8988T (cell line): ENCODE measurements at places on chromosomes 16 and 17.
A peak's percentile ranks its signal among the peaks of the same experiment; 100 is the strongest.

DNA sequence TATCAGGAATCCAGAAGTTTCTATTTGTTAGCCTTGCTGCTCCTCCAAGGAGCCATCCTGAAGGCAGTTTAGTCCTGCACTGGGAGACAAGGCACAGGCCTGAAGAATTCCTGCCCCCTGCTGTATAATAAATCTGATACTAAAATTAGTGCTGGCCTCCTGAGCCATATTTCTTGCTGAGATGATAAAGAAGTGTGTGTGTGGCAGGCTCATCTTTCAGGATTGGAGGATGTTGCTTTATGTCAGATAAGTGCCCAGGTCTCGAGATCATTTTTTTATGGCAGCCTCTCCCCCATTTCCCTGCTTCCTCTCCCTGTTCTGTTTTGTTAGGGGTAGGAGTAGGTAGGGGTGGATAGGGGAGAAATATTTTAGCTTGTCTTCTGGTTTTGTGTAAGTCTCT, 26.0 kb downstream of the MSI2 start:
- no peak for DNase-seq

DNA sequence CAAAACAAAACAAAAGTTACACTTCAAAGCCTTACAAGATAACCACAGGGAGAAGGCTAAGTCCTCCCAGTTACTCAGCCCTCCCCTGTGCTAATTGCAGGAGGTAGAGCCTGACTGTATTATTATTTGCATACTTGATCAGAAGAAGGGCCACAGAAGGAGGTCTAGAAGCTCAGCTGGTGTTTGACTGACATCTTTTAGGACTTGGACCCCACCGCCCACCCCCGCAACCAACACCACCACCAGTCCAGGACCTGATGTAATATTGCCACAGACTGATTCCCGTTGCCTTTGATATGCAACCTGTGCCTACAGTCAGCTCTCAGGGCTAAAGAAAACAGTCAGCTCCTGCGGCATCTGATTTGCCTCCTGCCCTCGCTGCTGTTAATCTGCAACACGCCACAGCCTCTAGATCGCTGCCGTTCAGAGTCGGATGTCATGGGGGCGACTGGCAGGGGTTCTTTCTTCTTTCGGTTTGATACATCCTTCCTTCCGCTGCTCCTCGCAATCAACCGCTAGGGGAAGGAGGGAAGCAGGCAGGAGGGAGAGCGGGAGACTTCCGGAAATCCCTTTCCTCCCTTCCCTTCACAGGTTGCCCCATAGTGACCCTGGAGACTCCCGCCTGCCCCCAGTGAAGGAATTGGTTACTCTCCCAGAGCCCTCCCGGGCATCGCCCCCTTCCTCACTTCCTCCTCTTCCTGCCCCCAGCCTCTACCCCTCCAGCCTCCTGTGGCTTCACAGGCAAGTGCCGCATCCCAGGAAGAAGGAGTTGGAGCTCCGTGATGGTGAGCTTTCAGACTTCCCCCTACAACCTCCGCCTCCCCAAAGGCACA, 90.5 kb upstream of the SOX9 start:
- peak; percentile 33 for DNase-seq

DNA sequence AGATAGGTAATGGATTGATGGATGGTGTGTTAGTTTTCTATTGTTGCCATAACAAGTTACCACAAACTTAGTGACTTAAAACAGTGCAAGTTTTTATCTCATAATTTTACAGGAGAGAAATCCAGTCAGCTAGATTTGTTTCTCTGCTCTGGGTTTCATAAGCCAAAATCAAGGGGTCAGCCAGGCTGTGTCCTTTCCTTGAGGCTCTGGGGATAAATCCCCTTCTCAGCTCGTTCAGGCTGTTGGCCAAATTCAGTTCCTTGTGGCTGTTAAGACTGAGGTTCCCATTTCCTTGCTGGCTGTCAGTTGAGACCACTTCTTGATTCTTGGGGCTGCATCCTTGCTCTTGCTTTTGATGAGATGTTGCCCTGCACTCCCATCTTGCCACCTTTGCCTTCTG, 204.9 kb upstream of the CDH13 start:
- no peak for DNase-seq

DNA sequence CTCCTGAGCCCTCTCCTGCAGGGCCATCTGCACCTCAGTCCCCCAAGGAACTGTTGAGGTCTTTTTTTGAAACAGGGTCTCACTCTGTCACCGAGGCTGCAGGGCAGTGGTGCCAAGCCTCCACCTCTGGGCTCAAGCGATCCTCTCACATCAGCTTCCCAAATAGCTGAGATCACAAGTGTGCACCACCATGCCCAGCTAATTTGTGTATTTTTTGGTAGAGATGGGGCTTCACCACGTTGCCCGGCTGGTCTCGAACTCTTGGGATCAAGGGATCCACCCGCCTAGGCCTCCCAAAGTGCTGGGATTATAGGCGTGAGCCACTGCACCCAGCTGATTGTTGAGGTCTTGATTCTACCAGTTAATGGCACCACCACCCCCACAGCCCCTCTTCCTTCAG, 27.9 kb upstream of the ENDOV start:
- no peak for DNase-seq

DNA sequence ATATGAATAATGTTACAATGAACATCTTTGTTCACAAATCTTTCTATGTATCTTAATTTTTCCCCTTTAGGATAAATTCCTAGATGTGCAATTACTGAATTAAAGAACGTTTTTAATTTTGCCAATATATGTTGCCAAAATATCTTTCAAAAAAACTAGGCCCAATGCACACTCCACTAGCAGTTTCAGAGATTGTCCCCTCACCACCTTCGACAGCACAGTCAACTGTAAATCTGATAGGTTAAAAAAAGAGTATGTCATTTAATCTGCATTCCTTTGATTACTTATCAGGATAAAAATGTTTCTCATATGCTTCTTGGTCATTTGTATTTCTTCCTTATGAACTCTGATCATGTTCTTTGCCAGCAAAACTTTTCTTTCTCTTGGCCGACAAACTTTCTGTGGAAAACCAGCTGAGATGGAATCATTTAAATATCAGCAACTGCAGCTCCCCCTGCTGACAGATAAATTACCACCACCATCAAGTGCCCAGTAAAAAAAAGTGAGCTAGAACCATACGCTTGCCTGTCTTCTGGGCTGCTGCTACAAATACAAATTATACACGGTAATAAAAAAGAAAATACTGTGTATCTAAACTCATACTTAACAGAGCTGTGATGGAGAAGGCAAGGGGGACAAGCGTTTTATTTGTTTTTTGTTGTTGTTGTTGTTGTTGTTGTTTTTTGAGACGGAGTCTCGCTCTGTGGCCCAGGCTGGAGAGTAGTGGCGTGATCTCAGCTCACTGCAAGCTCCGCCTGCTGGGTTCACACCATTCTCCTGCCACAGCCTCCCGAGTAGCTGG, 19.6 kb upstream of the KANSL1 start:
- DNase-seq, result no peak

- no peak for DNase-seq
Observed at GRCh38 chr17:75950855-75951554, 10.2 kb upstream of the FBF1 start.

GRCh38 chr16:54579106-54579728, 292.6 kb upstream of the IRX3 start:
- no peak for DNase-seq

- no peak for DNase-seq
Observed at GRCh38 chr17:19677736-19678379, 29.3 kb downstream of the ALDH3A2 start.

GRCh38 chr16:79640513-79641360, 40.2 kb upstream of the MAF start:
- no peak for DNase-seq

DNA sequence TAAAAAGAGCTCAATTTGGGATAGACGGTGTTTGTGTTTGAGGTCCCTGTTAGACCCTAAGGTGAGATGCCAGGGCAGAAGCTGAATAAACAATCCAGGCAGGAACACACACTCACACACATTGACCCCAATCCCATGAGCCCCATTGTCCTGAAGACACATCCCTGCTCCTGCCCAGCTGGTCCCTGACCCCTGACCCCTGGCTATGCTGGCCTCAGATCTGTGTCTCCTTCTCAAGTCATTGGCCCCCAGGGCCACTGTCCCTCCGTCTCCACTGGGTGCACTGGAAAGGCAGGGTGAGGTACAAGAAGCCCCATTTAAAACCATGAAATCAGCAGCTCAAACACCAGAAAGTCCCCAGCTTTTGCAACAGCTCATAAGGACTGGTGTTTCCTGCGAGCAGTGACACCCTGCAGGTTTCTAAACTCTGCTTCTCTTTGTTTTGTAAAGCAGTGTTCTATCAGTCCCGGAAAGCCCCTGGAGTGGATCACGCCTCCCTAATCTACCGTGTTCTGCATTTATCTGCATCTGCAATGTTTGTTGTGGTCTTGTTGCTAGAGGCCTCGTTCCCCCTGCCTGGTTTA, 18.0 kb upstream of the ASGR2 start:
- DNase-seq, result no peak

- no peak for DNase-seq
Observed at GRCh38 chr17:82195675-82196672, 16.7 kb downstream of the CCDC57 start.

- no peak for DNase-seq
Observed at GRCh38 chr16:69315486-69316311, 4.5 kb downstream of the VPS4A start.

DNA sequence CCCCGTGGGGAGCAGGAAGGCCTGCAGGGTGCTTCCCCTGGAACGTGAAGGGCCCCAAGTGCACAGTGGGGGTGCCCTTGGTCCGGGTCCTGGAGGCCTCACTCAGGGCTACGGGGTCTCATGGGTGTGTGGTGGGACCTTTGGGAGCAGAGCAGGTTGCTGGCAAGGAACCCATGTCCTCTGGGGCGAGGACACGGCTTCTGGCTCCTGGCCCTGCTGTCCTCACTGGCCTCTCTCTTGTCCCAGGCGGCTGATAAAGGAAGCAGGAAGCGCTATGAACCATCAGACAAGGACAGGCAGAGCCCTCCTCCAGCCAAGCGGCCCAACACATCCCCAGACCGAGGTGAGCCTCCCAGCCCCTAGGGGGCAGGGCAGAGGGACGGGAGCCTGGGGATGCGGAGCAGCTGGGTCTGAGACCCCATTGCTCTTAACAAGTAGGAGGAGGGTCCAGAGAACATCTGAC, 9.8 kb upstream of the IL17C start:
- peak; percentile 98 for DNase-seq

GRCh38 chr16:22375117-22375962, 921 bp upstream of the CDR2 start:
- no peak for DNase-seq

- DNase-seq, result no peak
Observed at GRCh38 chr17:33868899-33869298, 386.2 kb upstream of the CCL2 start.

DNA sequence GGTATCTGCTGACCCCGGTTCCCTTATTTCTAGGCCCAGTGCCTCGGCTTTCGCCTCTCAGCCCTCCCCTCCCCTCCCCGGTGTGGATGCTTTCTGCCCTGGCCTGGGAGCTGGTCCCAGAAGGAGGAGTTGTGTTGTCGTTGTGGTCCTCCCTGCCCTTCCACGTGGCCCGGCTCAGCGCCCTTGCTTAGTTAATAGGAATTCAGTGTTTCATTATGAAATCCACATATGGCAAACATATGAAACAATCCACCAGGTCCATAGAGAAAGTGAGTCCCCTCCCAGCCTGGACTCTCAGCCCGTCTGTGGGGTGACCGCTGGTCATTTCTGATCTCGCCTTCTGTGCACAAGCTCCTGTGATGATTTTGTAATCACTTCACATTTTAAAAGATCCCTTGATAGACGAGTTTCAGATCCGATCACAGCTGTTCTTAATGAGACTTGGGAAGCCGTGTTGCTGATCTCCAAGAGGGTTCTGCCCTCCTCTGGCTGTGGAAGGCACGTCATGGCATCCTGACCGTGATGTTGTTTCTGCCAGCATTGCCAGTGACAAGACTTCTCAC, 112.1 kb downstream of the BANP start:
- DNase-seq, result no peak

DNA sequence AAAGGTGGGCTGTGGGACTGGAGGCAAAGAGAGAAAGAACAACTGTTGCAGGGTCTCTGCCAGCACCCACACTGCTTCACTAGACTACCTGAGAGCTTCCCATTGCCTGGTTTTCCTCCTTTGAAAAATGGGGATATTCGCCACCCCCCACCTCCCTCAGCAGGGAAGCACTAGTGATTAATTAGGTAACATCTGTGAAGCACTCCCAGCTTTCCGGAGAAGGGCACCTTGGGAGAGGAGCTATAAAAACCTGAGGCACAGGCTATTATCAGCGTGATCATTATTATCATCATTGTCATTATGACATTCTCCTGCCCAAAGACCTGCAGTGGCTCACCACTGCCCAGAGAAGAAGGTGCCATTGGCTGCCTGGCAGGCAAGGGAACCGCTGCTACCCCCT, 83.5 kb downstream of the XYLT1 start:
- no peak for DNase-seq

- peak; percentile 45 for DNase-seq
Observed at GRCh38 chr17:31842195-31843069, 16.6 kb downstream of the COPRS start.

DNA sequence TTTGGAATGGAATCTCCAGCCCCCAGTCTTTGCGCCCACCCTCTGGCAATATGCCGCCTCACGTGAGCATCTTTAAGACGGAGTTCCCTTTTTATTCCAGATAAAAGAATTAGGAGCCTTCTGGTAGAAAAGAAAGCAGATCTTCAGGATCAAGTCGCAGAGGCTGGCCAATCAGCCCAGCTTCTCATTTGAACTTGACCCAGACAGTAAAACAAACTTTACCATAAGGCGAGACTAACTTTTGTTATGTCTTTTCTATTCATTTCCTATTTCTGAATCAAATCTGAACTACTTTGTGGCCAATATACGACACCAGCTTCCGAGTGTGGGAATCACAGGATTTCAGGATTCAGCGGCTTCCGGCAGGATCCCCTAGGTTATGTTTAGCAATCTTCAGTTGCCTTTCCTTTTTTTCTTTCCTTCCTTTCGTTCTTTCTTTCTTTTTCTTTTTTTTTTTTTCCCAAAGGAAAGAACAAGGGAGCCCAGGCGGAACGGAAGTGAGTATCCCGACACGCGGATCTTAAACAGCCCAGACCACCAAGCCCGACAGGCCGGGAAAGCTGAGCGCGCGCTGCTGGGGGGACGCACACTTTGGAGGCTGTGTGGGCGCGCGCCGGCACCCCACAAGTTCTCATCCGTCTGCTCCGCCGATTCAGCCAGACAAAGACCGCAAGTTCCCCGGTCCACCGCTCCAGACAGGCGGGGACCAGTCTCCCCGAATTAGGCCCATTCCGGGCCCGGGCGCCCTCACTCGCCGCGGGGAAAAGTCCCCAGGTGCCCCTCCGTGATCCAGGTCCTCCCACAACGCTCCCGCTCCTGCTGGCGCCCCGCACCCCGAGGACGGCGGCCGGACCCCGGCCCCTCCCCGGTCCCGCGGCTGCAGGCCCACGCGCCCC, 633 bp downstream of the TBC1D16 start:
- DNase-seq, result no peak
